ENCODE measurements at places on chromosomes 5 and 9.

DNA sequence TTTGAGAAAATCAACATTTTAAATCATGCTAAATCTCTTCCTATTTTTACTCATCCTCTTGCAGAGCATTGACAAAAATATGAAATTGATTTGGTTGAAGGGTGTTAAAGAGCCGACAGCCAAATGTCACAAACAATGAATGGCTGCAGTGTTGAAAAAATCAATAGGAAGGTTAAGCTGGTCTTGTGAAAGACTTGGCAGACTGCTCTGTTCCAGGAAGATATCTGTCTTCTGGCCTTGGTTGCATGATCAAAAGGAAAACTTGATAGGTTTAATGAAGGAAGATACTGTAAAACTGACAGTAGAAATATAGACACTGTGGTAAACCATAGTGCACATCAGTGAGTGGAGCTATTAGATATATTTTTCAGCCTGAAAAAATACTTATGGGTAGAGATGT lies 103.6 kb downstream of the PBX3 start:
- no peak for DNase-seq

DNA sequence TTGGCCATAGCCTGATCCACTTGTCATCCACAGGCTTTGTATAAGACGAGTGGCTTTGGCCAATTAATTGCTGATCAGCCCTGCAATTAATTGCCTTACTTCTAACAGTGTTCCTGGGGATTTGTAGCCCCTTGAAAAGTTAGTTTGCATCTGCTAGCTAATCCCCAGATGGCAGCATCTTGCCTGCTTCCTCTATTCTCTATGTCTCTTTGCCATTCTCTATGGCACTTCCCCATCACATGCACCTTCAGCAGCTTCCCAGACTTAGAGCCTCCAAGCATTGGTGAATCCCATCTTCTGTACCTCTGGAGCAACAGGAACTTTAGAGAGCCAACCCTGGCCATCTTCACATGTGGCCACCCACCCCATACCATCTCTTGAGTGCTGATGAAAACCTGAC lies 197.0 kb upstream of the DMAC1 start:
- DNase-seq, result no peak

- no peak for DNase-seq
Measured at GRCh38 chr9:35432076-35432475, 57.8 kb upstream of the RUSC2 start.

DNA sequence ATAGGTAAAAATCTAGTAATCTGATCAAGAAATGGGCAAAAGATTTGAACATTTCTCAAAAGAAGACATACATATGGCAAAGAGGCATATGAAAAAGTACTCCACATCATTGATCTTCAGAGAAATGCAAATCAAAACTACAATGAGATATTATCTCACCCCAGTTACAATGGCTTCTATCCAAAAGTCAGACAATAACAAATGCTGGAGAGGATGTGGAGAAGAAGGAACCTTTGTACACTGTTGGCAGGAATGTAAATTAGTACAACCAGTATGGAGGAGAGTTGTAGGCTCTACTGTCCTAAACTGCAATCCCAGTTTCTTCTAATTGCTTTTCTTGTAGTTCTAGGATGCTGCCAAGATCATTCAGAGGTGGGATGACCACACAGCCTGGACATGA lies 193.5 kb upstream of the RFX3 start:
- no peak for DNase-seq

DNA sequence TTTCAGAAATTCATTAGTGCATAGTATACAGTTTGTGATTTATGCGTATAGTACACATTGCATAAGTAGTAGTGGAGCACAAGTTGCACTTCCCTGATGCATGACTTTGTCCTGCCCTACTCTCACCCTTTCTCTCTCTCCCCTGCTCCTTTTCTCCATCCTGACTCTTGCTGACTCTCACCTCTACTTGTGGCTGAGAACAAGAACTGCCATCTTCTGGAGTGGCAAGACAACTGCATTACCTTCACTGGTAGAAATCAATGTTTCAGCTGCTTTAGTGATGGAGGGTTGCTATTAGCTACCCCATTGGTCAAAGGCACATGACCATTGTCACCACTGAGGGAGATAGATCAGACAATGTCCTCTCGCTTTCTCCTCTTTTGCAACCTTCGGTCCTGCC lies 26.9 kb downstream of the SPEF2 start:
- no peak for DNase-seq

GRCh38 chr9:22147813-22148527 lies 138.9 kb upstream of the CDKN2B start:
- DNase-seq, result no peak

DNA sequence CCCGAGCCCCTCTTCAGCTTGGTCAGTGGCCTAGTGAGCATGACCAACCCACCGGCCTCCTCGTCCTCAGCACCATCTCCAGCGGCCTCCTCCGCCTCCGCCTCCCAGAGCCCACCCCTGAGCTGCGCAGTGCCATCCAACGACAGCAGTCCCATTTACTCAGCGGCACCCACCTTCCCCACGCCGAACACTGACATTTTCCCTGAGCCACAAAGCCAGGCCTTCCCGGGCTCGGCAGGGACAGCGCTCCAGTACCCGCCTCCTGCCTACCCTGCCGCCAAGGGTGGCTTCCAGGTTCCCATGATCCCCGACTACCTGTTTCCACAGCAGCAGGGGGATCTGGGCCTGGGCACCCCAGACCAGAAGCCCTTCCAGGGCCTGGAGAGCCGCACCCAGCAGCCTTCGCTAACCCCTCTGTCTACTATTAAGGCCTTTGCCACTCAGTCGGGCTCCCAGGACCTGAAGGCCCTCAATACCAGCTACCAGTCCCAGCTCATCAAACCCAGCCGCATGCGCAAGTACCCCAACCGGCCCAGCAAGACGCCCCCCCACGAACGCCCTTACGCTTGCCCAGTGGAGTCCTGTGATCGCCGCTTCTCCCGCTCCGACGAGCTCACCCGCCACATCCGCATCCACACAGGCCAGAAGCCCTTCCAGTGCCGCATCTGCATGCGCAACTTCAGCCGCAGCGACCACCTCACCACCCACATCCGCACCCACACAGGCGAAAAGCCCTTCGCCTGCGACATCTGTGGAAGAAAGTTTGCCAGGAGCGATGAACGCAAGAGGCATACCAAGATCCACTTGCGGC lies 1.8 kb downstream of the EGR1 start:
- DNase-seq, result no peak
